Neural progenitor cell (in vitro differentiated cells): ENCODE measurements at places on chromosomes 7 and 10.
A peak's percentile ranks its signal among the peaks of the same experiment; 100 is the strongest.

DNA sequence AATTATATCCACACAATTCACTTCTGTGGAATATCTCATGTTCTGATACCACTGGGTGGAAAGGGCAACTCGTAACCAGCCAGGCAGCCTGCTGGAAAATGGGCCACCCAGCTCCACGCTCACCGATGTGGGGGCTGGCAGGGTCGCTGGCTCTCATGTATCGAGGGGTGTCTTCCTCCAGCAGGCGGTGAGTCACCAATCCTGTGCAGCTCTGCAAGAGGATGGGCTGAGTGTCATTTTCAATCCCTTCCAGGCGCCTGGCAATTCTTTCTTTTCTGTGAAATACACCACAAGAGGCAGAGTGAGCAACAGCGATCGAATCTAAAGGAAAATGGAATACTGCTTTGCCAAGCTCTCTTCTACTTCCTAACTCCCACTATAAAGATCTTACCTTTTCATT, 80.1 kb downstream of the SVIL start:
- peak; percentile 33 for DNase-seq

GRCh38 chr7:133678137-133678814, 425.4 kb downstream of the EXOC4 start:
- no peak for DNase-seq

DNA sequence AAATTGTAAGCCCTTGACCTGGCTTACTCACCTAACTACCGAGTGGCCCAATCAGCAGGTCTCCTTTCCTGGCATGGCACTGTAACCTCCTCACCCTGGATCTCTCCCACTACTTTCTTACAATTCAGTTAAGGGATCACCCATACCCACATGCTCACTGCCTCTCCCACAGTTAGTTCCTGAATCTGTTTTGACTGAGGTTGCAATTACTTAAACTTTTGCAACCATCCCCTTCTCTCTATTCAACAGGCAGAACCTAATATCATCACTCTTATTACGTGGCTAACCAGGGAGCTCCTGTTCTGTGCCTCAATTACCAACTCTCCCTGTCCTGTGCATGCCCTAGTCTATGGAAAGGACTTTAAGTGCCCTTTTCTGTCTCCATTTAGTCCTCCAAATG, 84.2 kb upstream of the IKZF1 start:
- no peak for DNase-seq

GRCh38 chr10:101490026-101490425, 98.0 kb downstream of the POLL start:
- no peak for DNase-seq

DNA sequence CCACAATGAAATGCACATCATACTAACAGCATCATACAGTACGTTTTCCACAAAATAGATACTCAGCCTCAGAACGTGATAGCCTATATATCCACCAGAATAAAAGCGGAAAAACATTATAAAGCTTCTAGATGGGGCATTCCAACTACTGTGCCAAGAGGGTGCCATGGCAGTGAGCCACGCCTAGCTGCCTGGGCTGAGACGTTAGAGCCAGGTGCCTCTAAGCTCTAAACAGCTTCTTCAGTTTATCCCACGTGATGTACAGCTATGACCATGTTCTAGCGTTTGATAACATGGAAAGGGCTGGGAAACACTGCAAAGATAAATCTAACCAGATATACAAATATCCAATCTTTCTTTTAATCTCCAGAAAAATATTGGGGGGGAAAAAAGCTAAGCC, 17.8 kb downstream of the USP6NL start:
- DNase-seq = no peak

- no peak for DNase-seq
Measured at GRCh38 chr10:106506526-106507283, 657.8 kb downstream of the SORCS1 start.
